Activated CD4-positive, alpha-beta T cell treated with anti-CD3 and anti-CD28 coated beads for 24 hours (primary cell): ENCODE measurements at places on chromosomes 11 and 22.

DNA sequence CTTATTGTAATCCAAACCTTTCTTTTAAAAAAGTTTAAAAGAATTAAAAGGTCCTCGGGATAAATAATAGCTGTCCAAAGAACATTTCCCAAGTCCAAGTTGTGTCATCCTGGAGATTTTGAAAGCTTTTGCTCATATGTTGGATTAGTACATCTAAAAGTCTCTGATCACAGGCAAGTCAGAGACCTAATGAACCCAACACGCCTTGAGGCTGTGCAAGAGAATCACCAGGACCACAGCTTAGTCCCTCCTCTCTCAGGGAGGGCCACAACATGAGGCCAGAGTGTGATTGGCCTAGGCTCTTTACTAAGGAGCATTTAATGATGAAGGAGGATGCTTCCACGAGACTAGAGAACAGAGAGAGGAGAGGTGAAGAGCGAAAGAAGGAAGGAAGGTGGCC, 98.7 kb upstream of the OR5AK2 start:
- no peak for DNase-seq

- no peak for DNase-seq
Measured at GRCh38 chr22:24954114-24954463, 1.6 kb downstream of the KIAA1671 start.

- DNase-seq = no peak
Measured at GRCh38 chr11:124094731-124095130, 20.5 kb upstream of the VWA5A start.

- no peak for DNase-seq
Measured at GRCh38 chr11:10243896-10244575, 50.0 kb downstream of the SBF2 start.

DNA sequence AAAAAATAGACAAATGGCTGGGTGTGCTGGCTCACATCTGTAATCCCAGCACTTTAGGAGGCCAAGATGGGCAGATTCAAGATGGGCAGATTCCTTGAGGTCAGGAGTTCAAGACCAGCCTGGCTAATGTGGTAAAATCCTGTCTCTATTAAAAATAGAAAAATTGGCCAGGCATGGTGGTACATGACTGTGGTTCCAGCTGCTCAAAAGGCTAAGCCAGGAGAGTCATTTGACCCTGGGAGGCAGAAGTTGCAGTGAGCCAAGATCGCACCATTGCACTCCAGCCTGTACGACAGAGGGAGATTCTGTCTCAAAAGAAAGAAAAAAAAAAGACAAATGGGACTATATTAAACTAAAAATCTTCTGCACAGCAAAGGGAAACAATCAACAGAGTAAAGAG, 55.4 kb downstream of the USP35 start:
- DNase-seq = no peak

DNA sequence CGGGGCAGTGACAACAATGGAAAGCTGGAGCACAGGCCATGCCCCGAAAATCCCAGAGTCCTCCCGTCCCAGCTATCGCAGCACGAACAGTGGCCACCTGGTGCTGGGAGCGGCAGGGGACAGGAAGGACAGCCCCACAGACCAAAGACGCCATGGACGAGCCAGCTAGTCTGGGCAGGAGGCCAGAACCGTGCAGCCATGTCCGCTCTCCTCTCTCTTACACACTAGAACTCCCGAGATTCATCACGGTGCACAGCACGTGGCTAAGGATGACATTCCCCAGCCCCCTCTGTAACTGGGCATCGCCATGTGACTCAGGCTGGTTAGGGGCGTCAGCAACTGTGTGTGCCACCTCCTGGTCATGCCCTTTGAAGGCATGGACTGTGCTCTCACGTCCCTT, 4.6 kb downstream of the CDPF1 start:
- no peak for DNase-seq

GRCh38 chr22:30143265-30143664, 63.0 kb downstream of the HORMAD2 start:
- DNase-seq = no peak

GRCh38 chr22:36068776-36069344, 40.2 kb upstream of the RBFOX2 start:
- no peak for DNase-seq
